NCI-H2171 (cell line): ENCODE measurements at places on chromosomes 1 and 21.

DNA sequence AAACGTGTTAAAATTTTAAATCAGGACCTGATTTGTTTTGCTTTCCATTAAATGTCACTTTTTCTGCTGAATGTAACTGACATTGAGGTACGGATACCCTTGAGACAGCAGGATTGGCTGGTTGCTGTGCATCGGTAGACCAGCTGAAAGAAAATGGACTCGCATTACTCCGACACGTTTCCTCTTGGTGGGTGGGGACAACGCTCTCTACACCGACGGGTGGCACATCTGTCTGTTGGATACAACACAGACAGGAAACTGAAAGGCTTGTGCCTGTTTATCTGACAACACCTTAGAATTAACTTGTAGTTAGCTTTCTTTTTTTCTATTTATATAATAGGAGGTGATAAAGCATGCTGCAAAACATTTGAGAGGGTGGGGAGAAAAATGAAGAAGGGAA is 19.4 kb downstream of the PRPF38A start:
- no peak for DNase-seq

DNA sequence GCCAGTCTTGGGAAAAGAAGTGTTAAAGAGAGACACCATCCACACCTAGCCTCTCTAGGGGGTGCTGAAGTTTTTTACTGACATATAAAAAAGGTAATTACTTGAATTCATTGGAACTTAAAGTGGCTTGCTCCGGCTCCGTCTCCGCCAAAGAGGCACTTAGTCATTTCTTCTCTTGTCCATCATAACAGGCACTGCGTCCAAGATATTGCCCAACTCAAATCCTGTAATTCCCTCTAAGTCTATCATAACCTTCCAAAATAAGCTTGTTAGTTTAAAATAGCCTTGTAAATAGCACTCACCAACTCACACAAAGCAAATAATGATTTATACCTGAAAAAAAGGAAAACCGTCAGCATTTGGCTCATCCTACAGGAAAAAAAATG is 160.5 kb downstream of the ZBTB18 start:
- DNase-seq = no peak

DNA sequence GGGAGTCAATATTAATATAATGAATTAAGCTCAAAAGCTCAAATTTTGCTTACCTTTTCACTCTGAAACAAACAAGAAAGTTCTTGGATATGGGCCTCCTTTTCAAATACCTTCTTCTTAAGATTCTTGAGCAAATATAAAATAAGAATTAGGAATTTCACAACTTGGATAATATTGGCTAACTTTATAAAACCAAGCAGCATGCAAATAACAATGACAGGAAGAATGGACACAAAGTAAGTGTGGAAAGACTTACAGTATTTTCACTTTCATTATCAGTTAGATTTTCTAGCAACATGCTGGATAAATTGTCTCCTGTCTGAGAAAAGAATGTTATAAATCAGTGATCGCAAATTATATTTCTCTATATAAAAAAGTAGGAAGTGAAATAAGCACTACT is 13.2 kb downstream of the ODF2L start:
- no peak for DNase-seq

GRCh38 chr1:182598296-182598695 is 5.9 kb downstream of the RGS16 start:
- no peak for DNase-seq

- no peak for DNase-seq
Measured at GRCh38 chr1:942864-943533, 16.1 kb downstream of the NOC2L start.

DNA sequence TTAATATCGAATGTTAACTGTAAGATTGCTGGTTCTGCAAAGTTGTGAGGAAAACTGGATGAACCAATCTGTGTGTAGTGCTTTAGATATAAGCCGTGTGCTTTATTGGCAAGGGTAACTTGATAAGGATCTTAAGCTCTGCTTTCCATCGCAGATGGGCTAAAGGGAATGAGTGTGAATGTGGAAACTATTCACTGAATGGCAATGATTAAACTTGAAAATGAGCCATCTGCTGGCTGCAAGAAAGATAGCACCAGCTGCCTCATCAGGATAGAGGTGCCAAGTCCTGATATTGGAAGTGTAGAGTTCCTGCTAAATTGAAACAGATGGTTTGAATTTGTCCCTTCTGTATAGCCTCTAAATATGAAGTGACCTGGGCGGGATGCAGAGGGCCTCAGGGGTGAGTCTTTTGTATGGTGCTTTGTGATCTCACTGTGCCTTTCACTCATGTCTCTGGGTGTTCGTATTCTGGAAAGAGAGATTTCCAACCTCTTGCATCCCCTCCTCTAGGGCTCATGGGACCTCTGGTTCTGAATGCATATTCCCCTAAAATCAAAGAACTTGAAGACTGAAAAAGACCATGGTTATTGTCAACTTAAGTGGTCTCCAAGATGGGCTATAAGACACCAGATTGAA is 9.2 kb downstream of the FCRL3 start:
- DNase-seq = no peak

DNA sequence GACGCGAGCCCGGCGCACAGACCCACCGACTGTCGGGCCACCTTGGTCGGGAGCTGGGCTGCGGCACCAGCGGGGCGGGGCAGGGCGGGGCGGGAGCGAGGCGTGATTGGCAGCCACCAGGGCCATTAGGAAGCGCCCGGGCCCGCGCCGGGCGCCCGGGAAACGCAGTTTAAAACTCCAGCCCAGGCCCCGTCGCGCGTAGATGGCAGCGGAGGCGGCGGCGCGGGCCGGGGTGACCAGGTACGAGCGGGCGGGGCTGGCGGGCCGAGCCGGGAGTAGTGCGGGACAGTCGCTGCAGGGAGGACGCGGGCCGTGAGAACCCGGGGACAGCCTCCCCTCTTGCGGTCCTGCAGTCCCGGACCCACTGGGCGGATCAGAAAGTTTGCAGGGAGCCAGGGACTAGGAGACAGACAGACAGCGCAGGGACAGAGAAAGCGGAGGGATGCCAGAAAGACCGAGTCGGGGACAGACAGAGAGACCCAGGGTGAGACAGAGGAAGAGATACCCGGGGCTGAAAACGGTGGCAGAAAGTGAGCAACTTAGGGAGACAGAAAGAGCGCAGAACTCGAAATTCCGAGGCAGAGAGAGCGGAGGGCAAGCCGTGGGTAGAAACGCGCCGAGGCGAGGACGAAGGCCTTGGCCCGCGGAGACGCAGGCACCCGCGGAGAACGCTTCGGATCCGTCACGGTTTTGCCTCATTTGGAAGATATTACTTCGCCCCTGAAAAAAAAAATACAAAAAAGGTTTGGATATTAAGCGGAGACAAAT is at the start of gene DMBX1:
DMBX1 (plus strand) TSS at position 199 of the 768 bp plus-strand sequence. CDS start 17,175 bp downstream, outside the sequence.
- DNase-seq = peak; percentile 56

DNA sequence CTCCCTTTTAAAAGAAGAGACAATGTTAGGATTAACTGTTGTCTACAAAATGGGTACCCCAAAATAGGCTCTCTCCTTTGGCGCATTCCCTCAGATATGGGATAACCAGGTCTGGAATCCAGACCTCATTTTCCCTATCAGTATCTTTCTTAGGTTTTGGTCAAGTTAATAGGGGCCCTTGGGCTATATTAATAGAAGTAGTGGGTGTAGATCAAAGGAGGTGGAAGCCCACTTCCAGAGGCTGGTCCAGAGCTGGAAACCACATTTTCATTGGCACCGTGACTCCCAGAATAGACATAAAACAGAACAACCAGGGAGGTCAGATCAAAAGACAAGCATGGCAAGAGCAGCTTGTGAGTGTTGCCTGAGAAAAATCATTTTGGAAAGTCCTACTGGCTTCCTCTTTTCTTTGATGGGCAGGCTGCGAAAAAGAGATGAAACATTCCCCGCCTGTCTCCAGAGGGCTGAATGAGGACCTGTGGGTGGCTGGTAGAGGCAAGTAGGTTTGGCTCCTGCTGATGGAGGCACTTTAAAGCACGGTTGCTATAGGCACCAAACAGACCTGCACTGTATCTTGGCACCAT is 25.8 kb upstream of the KIF21B start:
- DNase-seq = no peak

DNA sequence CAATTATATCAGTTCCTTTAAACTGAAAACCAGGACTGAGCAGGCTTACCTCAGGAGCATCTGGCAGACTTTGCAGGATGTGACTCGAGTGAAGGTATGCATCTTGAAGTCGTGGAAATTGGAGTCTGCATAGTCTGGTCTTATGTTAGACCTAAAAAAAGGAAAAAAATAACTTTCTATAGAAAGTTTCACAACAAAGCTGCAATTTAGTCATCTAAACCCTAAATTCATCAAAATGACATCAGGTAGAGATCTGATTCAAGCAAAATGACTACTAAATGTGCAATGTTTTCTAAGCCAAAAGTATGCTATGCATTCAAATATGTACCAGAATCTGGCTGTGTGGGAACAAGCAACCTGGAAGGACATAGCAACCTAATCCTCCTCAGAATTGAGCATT is 260.1 kb downstream of the VAV3 start:
- no peak for DNase-seq
